ENCODE measurements at places on chromosomes 4 and X.

DNA sequence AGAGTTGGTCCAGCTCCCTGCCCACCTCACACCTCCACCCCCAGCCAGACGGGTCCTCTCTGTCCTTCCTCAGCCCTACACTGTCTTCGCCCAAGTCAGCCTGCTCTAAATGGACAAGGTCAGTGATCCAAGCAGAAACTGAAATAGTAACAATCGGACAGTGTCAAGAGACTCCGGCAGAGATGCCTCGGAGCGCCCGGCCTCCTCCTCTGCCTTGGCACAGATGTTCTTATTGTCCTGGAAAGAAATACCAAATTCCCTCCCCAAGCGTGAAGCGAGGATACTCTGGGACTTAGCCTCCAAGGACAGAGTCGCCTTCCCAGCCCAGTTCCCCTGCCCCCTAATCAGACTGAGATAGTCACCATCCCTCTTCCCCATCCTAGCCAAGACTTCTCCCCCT, 28.5 kb downstream of the UTP14A start:
- DNase-seq: no peak

GRCh38 chr4:52483186-52483890, 175.8 kb downstream of the USP46 start:
- DNase-seq: no peak

- DNase-seq: peak; percentile 28
Measured at GRCh38 chr4:123856689-123857545, 460.3 kb downstream of the SPRY1 start.

- peak; percentile 66 for DNase-seq
Measured at GRCh38 chrX:13090339-13091110, 46.1 kb upstream of the FAM9C start.

DNA sequence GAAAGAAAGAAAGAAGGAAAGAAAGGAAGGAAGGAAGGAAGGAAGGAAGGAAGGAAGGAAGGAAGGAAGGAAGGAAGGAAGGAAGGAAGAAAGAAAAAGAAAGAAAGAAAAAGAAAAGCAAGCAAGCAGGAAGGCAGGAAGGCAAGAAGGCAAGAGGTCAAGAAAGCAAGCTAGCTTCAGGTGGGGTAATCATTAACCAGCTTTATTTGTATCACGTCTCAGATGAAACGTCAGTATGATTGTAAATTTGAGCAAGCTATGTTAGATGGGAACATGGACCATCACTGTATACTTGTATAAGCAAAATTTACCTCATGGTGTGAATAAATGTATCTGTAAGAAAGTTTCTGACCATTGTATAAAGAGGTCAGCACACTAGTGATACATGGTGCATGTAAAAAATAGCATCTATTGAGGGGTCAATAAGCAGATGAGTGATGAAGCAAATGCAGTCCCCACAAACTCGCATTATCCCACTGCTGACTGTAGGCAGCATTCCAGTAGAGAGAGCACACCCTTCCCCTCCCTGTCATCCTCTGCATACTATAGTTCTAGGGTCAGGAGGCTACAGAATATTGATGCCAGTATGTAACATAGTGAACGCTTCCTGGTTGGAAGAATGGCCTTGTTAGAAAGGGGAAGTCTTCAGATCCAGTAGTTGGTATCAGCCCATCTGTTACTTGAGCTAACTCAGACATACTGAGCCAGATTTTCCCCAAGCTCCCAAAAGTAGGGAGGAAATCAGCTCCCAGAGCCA, 16.5 kb upstream of the KLHL34 start:
- DNase-seq: no peak

GRCh38 chr4:32112891-32113290, 1392.7 kb downstream of the PCDH7 start:
- no peak for DNase-seq

GRCh38 chr4:142706381-142706780, 139.7 kb downstream of the INPP4B start:
- DNase-seq: no peak
